ENCODE measurements at places on chromosomes 7 and 10.

DNA sequence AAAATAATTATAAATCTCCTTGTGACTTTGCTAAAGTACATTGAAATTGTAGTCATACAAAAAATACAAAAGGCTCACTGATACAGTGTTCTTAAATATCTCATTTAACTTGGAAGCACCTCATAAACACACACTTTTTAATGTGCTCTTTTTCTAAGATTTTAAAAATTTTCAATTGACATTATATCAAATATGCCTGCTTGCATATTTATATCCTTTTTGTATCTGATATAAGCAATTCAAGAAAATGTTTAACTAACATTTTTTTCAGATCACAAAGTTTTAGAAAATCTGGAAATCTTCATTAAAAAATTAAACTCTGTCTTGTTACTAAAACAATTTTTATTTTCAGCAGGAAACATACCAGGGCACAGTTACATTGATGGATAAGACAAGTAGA is 661.5 kb downstream of the REEP3 start:
- DNase-seq, result no peak

DNA sequence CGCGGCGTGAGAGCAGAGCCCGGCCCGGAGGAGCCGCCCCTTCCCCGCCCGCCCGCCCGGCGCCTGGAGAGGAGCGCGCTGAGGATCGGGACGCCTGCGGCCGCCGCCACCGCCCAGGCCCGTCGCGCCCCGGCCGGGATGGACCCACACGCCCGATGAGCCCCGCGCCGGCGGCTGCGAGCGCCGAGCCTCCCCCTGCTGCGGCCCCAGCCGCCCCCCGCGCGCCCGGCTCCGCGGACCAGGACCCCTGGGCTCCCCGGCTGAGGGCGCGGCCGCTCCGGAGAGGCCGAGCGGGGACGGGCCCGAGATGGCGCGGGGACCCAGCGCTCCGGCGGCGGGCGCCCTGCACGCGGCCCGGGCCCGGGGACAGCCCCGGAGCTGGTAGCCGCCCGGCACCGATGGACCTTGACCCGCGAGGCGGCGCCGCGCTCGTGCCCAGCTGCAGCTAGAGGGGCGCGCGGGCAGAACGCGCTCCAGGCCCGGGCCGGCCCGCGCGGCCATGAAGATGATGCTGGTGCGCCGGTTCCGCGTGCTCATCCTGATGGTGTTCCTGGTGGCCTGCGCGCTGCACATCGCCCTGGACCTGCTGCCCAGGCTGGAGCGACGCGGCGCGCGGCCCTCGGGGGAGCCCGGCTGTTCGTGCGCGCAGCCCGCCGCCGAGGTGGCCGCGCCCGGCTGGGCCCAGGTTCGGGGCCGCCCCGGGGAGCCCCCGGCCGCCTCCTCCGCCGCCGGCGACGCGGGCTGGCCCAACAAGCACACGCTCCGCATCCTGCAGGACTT is 520 bp downstream of the FAM20C start:
- no peak for DNase-seq

GRCh38 chr10:31099094-31099493 is 67.4 kb upstream of the ZNF438 start:
- no peak for DNase-seq

DNA sequence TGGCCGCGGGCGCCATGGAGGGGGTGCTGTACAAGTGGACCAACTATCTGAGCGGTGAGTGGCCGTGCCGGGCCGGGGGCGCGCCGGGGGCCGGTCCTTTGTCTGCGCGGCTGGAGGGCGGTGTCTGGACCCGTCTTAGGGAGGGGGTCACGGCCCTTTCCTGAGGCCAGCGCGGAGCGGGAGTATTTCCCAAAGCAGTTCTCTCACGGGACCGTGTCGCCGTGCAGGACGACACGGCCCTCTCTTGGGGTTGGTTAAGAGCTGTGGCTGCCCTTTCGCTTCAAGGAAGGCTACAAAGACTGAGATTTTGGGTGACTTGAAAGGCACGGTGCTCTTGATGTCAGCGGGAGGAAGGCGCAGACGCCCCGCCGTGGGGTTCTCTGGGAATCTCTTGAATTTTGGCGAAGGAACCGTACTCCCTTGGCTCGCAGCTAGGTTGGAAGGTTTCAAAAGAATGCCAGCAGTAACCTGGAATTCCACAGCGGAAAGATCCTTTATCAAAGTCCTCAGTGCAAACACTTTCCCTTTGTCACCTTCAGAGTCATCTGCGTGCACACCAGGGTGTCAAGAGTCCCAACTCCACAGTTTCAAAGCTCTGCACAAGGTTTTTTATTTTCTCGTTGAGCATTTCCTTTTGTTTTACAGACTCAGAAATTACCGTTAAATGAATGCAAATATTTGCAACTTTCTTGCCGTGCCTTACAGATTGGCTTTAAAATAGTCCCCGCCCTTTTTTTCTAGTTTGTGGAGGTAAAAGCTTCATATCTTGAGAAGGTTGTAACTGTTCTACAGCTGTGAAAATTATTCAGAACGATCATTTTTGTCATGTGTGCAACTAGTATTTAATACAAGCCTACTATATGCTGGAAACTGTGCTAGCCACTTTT is 780 bp downstream of the PLEKHA8 start:
- DNase-seq, result no peak

- DNase-seq, result no peak
Observed at GRCh38 chr7:6917258-6917657, 91.2 kb upstream of the CCZ1B start.

GRCh38 chr7:36051501-36051900 is 101.6 kb upstream of the EEPD1 start:
- DNase-seq, result no peak

DNA sequence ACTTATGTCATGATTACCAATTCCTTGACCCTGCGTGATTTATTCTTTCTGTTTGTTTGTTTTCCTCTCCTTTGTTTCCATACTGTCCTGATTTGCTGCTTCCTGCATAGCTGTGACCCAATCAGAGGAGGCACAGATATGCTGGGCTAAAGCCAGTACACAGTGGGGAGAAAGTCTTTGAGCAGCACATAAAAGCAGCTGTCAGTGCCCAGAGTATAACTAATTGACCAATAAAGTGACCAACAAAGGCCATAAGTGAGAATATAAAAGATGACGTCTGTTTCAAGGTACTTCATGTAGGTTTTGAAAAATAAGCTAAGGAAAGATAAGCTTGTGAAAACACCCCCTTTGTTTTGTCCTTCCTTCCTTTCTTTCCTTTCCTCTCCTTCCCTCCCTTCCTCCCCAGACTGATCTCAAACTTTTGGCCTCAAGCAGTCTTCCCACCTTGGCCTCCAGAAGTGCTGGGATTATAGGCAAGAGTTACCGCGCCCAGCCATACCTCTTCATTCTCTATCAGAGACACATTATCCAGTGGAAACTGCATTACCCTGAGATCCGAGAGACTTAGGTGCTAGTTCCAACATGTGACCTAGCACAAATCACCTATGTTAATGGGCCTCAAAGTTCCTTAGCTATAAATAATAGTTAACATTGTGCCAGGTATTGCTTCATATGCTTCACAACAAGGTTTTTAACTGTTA is 17.0 kb downstream of the BCAP29 start:
- no peak for DNase-seq

DNA sequence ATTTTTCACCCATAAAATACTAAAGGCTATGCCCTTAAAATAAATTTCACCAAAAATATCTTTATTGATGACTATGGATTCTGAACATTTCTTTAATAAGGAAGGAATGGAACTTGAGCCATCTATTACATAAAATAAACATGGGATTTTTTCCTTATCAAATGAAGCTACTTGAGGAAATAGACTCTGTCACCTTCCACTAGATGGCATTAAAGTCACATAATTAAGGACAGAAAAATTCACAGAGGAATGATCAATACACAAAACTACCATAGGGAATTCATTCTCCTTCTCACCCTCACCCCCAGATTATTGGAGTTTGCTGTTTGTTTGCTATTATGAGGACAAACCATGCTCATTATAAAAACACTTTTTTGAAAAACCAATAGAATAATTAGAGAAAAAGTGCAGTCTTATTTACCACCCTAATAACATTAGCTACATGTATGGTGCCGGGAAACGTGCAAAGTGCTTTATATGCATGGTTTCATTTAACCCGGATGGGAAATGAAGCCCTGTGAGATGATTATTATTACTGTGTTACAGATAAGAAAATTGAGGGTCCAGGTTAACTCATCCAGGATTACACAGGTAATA is 21.1 kb upstream of the FOXI2 start:
- DNase-seq, result no peak

DNA sequence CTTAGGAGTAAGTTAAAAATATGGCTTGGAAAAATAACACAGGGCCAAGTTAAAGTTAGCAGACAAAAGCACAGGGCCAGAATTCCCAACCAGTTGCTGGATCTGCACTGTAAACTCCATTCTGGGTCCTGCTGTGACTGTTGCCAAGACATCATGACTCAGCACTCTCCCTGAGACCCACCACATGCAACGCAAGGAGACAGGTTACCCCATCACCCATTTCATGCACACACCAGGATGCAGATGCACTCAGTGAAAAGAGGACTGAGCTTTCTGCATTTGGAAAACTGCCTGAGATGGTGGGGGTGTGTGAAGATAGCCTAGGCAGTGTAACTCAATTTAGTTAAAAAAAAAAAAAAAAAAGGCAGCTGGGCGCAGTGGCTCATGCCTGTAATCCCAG is 97.6 kb upstream of the ZNF438 start:
- no peak for DNase-seq

DNA sequence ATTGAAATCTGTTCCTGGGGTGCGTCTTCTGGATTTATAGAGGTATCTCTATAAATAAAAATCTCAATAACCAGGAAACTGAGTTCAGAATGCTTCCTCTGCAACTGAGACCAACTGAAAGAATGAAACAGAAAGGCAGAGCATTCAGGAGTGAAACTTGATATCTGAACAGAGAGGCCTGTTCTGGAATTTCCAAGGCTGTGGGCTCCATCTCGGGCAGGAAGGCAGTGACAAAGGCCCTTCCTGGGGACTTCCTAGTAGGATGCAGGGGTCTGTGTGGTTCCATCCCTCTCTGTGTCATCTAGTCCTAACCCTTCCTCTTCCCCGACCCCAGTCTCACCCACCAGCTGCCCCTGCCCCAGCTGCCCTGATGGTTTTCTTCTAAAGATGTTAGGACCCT is 52.0 kb downstream of the JCAD start:
- DNase-seq, result no peak

DNA sequence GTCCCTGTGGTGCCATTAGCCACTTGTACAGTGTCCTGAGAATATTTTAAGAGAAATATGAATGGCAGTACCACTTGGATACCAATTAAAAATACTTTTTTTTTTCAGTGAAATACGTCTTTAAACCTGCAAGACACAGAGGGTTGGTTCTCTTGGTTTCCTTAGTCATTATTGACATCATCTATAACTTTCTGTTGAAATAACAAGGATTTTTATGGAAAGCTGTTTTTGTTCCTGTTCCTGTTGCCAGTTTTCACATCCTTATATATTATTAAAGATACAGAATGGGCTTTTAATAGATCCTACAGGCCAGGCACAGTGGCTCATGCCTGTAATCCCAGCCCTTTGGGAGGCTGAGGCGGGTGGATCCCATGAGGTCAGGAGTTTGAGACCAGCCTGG is 579.9 kb downstream of the AUTS2 start:
- DNase-seq, result no peak
